ENCODE measurements at places on chromosomes 6 and 20. TPM values are rescaled to one million over a fixed set of nuclear protein-coding genes. Genes with fewer than 3 reads are reported as not detected.

The ULBP3 gene
- 1.0 TPM for total RNA-seq

The GPLD1 gene
- 2.6 TPM for total RNA-seq

The ADTRP gene
- under 0.01 TPM for total RNA-seq

The RFX6 gene
- not detected for total RNA-seq

The ETV7 gene
- not detected for total RNA-seq

The ANGPT4 gene
- total RNA-seq: under 0.01 TPM

The SIRPB2 gene
- 1.6 TPM for total RNA-seq

The OOEP gene
- not detected for total RNA-seq

The LAMP5 gene
- 1.6 TPM for total RNA-seq

The TULP1 gene
- total RNA-seq: 0.52 TPM

The GJA1 gene
- 67.3 TPM for total RNA-seq

The EFCAB8 gene
- not detected for total RNA-seq

The MYL9 gene
- total RNA-seq: 5.7 TPM

The RAB23 gene
- total RNA-seq: 18.8 TPM

The HAO1 gene
- total RNA-seq: not detected

The BMP7 gene
- total RNA-seq: 3.7 TPM

The HUS1B gene
- total RNA-seq: 1.0 TPM

The SNTA1 gene
- total RNA-seq: 36.5 TPM

The SOD2 gene
- total RNA-seq: 28.7 TPM

The TRIM38 gene
- 5.2 TPM for total RNA-seq

The BTNL2 gene
- total RNA-seq: not detected

The KCNG1 gene
- total RNA-seq: 0.52 TPM

The TTLL9 gene
- total RNA-seq: 0.52 TPM
